ENCODE measurements at places on chromosomes 6 and 20.

GRCh38 chr6:27133281-27134227 is 113.9 kb upstream of the PRSS16 start:
- peak; percentile 73 for DNase-seq

GRCh38 chr6:145548933-145549648 is 186.2 kb downstream of the EPM2A start:
- DNase-seq, result no peak

DNA sequence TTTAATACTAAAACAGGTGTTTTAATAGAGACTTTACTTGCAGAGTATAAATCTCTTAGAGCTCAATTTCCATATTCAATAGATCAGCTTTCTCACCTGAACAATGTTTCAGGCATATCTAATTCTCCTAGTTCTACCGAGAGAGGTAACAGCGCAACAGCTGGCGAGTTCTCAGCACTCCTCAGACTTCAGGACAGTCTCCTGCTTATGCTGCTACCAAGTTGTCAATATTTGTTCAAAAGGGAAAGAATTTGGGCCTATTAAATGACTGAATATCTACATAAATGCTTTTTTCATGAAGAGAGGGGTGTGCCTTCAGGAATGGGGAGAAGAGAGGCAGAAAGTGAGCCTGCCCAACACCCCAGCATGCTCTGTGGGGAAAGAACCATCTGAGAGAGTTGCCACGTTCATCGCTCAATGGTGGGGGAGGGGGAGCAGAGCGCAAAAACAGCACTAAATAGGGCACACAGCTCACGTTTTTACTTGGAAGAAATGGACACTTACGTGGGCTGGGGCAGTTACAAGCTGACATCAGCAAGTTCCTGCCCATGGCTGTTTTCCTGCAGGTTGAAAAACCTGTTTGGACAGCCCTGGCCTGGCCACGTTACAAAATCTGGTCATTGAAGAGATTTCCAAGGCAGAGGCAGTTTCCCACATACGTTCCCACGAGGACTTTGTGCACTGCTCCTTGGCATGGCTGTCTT is 38.0 kb downstream of the EZR start:
- DNase-seq, result no peak

- no peak for DNase-seq
Observed at GRCh38 chr6:77463861-77464494, 687 bp upstream of the HTR1B start.

- DNase-seq, result no peak
Observed at GRCh38 chr20:40977218-40977617, 51.4 kb upstream of the TOP1 start.

- DNase-seq, result no peak
Observed at GRCh38 chr6:4950076-4950475, 53.8 kb downstream of the RPP40 start.

DNA sequence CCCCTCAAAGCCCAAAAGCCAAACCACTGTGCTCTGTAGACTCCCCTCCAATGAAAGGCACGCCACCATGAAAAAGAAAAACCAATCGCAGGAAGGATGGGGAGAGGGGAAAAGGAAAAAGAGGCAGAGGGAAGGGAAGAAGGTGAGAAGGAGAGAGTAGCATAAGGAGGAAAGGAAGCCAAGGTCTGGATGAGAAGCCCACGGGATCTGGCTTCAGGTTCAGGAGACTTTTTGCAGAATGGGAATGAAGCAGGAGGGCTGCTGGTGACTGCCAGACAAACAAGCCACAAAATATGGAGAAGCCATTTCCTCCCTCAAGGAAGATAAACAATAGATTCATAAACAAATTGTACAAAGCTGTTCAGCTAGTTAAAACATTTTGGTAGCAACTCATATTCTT is 79.0 kb upstream of the MRPS10 start:
- DNase-seq, result no peak

DNA sequence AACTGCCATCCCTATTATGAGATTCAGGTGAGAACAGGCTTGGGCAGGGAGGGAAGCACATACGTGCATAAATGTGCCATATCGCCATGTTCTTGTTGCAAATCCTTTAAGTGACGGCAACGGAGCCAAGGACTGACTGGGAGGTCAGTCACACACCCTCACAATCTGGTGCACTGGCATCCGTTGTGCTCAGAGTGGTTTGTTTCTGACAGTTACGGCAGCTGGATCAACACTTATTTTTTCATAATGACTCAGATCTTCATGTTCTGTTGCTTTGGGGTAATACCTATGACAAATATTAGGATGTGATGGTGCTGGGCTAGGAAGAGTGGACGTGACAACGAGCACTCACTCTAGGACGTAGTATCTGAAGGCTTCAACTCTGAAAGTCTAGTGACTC is 56.2 kb upstream of the PREP start:
- DNase-seq, result peak; percentile 42

- DNase-seq, result no peak
Observed at GRCh38 chr20:20184706-20185105, 132.4 kb downstream of the CFAP61 start.

DNA sequence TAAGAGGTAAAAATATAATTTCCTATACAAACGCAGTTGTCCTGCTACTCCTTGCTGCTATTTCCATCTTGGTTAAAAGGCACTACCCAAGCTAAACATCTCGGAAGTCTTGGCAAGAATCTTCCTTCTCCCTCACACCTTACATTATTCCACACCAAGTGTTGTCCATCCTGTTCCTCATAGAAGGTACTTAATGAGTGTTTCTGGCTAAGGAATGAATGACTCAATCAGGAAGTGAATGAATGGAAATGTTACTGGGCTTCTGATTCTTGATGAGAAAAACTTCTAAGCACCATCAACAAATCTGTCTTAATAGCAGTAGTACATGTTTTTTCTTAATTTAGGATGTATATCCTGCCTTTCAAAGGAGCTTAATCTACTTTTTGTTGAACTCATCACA is 40.6 kb upstream of the RSPO3 start:
- no peak for DNase-seq

DNA sequence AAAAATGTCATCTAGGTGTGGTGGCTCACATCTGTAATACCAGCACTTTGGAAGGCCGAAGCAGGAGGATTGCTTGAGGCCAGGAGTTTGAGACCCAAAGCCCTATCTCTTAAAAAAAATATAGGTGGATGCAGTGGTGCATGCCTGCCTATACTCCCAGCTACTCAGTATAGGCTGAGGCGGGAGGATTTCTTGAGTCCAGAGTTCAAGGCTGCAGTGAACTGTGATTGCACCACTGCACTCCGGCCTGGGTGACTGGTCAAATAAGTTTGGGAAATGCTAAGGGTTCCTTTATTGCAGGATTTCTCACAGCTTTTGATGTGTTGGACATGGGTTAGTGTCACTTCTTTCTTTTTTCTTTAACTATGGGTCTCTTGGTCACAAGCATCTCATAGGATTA is 261.3 kb downstream of the PLCB1 start:
- no peak for DNase-seq

DNA sequence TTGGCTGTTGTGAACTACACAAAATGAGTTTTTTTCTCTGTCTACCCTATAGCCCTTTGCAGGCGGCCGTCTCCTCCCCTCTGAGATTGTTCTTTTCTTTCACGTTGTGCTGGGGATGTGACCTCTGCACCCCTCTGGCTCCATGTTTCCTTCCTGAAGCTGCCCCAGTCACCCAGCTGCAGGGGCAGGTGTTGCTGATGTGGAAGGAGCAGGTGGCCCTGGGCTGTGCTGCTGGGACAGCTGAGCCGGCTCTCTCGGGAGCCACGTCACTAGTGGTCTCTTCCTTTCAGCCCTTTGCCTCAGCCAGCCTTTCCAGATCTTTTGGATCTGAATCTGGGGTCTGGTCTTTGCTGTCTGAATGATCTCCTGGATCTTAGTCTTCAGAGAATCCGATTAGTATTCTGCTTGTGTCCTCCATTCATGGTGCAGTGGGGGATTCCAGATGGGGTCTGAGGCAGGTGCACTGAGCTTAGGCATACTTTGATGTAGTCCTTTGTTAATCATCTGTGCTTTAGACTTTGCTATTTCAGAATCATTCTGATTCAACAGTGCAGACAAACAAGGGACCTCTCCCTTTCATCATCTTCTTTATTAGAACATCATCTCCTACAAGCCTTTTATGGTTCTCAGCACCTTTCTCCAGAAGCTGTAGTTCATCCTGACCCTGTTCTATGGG is 31.4 kb downstream of the TMEM181 start:
- DNase-seq, result no peak

DNA sequence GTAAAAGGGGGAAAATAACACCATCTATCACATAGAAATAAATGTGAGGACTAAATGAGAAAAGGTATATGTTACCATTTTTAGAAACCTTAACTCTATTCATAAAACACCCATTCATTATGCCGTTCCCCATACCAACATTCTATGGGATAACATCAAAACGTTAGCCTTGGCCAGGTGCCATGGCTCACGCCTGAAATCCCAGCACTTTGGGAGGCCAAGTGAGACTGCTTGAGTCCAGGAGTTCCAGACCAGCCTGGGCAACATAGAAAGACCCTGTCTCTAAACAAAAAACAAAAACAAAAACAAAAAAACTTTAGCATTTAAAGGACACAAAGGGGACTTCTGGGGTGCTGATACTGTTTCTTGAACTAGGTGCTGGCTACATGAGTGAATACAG is 1.3 kb downstream of the PIGU start:
- no peak for DNase-seq

DNA sequence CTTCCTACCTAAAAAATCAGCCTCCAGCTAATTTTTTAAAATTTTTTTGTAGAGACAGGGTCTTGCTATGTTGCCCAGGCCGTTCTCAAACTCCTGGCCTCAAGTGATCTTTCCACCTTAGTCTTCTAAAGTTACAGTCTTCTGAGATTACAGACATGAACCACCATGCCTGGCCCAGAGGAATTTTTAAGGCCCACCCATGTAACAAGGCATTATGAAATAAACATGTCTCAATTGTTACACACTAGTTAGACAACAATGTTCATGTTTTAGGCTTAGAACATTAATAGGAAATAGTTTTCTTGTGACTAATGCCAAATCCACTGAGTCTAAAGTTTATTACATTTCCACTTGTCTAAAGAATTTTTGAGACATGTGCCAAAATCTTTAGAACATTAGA is 221.2 kb downstream of the LAMA2 start:
- DNase-seq, result no peak

DNA sequence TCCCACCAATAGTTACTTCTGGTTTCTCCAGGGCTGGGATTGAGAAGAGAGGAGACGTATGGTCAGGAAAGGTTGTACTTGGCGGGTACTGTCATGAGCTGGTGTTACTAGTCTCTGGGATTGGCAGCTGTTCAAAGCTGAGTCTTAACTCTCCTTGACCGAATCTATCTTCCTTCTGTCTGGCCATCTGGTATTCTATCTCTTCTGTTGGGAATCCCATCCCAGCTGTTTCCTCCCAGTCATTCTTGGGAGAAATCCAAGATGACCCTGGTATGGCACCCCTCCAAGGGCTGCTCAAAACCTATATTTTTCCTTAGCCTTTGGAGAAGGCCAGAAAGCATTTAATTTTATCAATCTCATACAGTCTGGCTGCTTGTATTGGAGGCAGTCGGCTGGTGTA is 287.0 kb upstream of the CHD6 start:
- no peak for DNase-seq

GRCh38 chr6:73642530-73642929 is 11.3 kb downstream of the SLC17A5 start:
- DNase-seq, result no peak

DNA sequence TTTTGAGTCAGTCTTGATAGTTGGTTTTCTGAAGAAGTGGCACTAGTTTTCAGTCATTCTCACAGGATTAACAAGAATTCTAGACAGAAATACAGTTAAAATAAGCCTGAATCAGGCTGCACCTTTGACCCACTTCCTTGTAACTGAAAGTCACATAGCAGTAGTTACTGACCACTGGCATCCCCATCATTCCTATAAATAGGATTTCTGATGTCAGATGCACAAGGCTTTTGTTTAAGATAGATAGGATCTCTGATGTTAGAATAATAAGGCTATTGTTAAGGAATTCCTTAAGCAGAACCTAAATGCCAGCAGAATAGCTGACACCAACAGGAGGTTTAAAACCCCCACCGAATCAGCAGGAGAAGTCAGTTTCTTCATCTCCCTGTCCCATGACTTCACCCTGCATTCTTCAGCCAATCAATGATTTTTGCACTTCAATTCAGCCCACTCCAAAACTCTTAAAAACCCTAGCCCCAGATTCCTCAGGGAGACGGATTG is 30.6 kb upstream of the ZBTB24 start:
- DNase-seq, result no peak

DNA sequence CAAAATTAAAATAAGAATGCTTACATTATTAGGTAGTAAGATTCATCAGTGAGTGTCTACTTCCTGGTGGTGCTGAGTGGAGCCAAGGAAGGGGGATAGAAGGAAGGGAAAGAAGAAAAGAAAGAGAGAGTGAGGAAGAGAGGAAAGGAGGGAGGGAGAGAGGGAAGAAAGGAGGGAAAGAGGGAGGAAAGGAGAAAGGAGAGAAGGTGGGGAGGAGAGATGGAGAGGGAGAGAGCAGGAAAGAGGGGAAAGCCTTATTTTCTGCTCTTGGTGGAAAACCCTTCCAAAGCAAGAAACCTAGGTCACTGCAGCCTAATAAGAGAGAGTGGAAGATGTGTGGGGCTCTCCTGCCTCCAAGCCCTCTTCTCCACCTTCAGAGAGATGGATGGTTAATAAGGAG is 90.2 kb upstream of the EEF1E1 start:
- DNase-seq, result no peak

DNA sequence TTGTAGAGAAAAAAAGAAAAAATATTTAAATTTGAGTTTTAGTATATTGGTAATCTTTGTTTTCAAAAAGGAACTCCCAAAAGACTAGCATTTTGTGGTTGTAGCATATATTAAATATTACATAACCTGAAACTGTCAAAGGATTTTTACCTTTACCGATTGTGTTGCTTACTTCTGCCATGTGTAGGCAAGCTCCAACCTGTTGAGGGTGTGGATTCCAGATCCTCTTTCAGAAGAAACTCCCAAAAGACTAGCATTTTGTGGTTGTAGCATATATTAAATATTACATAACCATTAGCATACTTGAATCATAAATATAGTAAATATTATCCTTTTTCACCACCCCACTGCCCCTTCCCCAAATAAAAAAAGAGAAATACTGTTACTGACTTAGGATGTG is 3.2 kb downstream of the DSE start:
- no peak for DNase-seq

DNA sequence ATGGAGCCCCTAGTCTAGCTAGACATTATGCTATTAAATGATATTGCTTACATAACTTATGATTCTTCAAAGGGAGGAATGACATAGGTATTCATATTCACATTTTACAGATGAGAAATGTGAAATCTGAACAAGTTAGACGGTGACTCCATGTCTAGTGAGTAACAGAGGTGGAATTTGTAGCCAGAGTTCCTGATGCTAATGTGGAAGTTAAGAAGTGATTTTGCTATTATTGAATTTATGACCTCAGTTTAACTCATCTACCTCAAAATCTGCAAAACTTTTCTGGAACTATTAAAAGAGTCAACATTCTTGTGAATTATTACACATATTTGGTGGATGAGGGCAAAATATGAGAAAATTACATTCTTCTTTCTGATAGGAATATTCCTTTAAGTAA is 347.6 kb upstream of the MMS22L start:
- no peak for DNase-seq
